Osteocyte (in vitro differentiated cells): ENCODE measurements at places on chromosomes 5 and 9. TPM values are rescaled to one million over a fixed set of nuclear protein-coding genes. Genes with fewer than 3 reads are reported as not detected.

GRCh38 chr9:36169708-36170107 lies 520 bp downstream of the CCIN start:
- H3K4me3 ChIP-seq: no peak overlapping the region
- no peak for DNase-seq
- H3K36me3 ChIP-seq: no peaks in the 10 kb centered on the region

DNA sequence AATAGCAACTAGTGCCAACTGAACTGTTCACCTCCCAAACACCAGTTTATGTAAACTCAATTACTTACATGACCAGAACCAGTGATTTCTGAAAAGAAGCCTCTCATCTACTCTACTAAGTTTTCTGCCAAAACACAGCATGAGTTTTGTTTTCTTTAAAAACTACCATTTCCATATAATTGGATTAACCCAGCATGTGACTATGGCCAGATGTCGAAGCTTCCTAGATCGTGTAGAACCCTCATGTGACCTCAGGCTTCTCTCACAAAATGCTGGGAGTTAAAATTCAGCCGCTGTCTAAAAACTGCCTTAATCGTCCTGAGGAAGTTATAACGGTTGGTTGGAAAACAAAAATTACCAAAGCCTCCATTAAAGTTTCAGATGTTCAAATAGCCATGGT lies 303.5 kb downstream of the IRX1 start:
- no peaks in the 10 kb centered on the region for H3K4me1 ChIP-seq
- no peak overlapping the region for H3K4me3 ChIP-seq
- DNase-seq: no peak

The PCDHA7 gene
- total RNA-seq: 2.0 and 2.1 TPM in 2 replicates

The ASB6 gene
- 18.1 and 19.1 TPM in 2 replicates for total RNA-seq

GRCh38 chr5:134932508-134932907 lies 27.6 kb downstream of the PCBD2 start:
- no peaks in the 10 kb centered on the region for H3K4me1 ChIP-seq
- DNase-seq: no peak
- no peak overlapping the region for H3K4me3 ChIP-seq
- H3K36me3 ChIP-seq: peaks cover 18% of the 10 kb centered on the region
- H3K27ac ChIP-seq: no peak overlapping the region

The TRIP13 gene
- total RNA-seq: 4.1 and 6.9 TPM in 2 replicates

DNA sequence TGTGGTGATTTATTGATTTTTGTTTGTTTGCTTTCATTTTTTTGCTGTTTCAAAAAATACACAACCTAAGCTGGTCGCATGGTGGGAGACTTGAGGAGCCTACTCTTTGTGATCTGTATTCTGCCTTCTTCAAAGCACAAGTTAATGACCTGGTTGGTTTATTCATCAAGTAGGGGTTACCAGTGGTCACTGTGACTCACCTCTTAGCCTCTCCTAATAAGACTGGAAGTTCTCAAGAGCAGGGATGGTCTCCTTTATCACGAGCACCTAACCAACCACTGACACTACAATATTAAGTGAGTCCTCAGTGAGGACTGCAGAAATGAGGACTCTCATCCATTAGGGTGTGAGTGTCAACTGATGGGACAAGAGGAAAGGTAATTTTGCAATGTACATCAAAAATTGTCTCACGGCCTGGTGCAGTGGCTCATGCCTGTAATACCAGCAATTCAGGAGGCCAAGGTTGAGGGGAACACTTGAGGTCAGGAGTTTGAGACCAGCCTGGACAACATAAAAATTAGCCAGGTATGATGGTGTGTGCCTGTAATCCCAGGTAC lies 13.6 kb upstream of the MTMR12 start:
- no peaks in the 10 kb centered on the region for H3K36me3 ChIP-seq
- H3K27me3 ChIP-seq: no peaks in the 10 kb centered on the region
- H3K27ac ChIP-seq: no peak overlapping the region
- H3K4me1 ChIP-seq: peaks cover 11% of the 10 kb centered on the region
- H3K4me3 ChIP-seq: no peak overlapping the region
- DNase-seq: no peak

The LRRC70 gene
- total RNA-seq: 0.73 and 1.6 TPM in 2 replicates

GRCh38 chr9:121987314-121987713 lies 105.8 kb downstream of the TTLL11 start:
- no peak for DNase-seq
- H3K27me3 ChIP-seq: no peaks in the 10 kb centered on the region
- no peak overlapping the region for H3K4me3 ChIP-seq
- no peak overlapping the region for H3K27ac ChIP-seq
- peaks cover 2% of the 10 kb centered on the region for H3K36me3 ChIP-seq

The TLX3 gene
- total RNA-seq: not detected in 2 replicates

DNA sequence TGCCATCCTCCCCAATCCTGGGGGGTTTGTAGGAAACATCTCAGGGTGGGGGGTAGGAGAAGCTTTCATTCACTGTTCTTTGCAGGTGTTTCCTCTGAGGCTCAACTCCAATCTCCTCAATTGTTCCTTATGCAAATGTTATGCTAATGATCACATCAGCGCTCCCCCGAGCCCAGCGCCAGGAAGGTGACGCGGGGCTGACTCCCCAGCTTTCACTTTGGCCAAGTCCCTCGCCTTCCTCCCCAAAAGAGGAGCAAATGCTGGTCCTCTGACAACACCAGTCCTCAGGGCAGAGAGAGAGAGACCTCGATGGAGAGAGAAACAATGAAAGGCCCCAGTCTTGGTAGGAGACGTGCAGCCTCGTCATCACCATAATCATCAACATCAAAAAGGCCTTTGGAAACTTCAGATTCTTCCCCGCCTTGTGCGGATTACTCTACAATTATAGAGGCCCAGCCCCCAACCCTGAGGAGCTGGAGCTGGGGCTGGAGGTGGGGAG lies 39.1 kb downstream of the PCDH1 start:
- H3K4me1 ChIP-seq: peaks cover 73% of the 10 kb centered on the region
- H3K27ac ChIP-seq: peak overlapping the region; percentile 44
- H3K4me3 ChIP-seq: no peak overlapping the region
- no peaks in the 10 kb centered on the region for H3K36me3 ChIP-seq
